Occipital lobe (tissue), 3 donors: ENCODE measurements at places on chromosomes 6 and 20. TPM values are rescaled to one million over a fixed set of nuclear protein-coding genes. Genes with fewer than 3 reads are reported as not detected.

SOX18 gene
- 0.31 TPM for total RNA-seq

EDN3 gene
- 1.7 TPM for total RNA-seq

DNA sequence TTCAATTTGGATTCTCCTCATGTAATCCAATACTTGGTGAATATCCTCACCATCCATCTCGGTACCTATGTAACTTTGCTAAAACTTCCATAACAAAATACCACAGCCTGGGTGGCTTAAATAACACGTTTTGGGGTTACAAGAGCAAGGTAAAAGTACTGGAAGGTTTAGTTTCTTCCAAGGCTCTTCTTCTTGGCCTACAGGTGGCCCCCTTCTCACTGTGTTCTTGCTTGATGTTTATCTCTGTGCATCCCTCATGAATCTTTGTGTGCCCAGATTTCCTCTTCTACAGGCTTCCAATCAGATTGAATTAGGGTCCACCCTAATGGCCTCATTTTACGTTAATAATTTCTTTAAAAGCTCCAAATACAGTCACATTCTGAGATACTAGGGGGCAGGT, 163.3 kb upstream of the HCRTR2 start:
- no peak for DNase-seq

GINS1 gene
- total RNA-seq, result 9.7 TPM
